Large intestine (tissue), 12 donors: ENCODE measurements at places on chromosomes 4 and X. TPM values are rescaled to one million over a fixed set of nuclear protein-coding genes. Genes with fewer than 3 reads are reported as not detected.

Gene FGG
- 40.5 TPM for polyA plus RNA-seq

Gene IRS4
- 0.12 TPM for polyA plus RNA-seq

Gene MAGEC3
- polyA plus RNA-seq = 0.12 TPM

Gene CXorf38
- polyA plus RNA-seq = 11.5 TPM

DNA sequence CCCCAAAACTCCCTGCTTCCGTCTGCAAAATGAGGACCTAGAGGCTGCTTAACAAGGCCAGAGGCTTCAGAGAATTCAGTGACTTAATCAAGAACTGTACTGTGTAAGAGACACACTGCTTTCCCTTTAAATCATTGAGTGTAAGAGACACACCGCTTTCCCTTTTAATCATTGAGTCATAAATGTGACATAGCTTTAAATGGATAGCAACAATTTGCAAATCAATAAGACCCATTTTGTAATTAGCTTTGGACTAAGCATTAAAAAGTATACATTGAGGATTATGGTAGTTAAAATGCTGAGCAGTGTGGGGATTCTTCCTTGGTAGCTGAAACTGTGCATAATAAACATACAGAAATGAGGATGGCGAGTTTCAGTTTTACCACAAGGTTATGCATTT lies 31.8 kb downstream of the ARX start:
- no peak for DNase-seq

- no peak for DNase-seq
Measured at GRCh38 chr4:170226288-170226687, 136.5 kb upstream of the AADAT start.

DNA sequence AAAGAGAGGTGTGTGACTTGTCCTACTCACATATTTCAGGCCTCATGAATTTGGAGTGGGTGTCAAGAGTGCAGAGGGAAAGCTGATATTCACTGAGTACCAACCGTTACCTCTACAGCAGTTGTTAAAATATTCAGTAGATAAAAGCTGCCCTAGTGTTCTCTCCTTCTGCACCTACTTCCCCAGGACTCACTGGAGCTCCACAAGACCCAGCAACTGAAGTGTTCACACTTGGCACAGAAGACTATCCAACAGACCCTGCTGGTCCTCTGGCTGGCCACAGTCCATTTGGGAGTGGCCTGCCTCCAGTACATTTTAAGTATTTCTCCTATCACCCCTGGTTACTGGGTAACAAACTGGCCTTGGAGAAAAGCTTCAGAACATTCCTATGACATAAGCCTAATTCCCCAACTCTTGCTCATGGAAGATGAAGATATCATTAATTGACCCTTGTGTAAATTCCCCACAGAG lies 70.8 kb downstream of the PPARGC1A start:
- no peak for DNase-seq

DNA sequence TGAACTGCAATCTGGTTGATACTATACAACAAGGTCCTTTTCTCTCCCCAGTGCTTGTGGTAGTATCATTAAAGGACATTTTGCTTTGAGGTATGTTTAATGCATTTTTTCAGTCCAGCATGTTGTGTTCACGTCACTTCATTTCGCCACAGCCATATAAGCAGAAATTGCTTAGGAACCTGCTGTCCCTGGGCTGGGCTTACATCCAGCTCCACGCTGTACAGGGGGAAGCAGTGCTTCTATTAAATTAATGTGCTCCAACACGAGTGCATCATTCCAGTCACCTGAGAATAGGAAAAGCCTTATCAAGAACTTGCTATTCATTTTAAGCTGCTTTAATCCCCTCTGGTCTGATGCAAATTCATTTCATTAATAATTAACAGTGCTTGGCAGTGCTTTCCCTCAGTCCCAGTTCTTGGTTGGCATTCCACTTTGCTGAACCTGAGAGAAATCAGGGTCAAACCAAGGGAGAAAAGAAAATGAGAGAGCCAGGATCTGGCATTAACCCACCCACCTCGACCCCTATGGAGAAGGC lies 47.4 kb upstream of the PTCHD1 start:
- no peak for DNase-seq

DNA sequence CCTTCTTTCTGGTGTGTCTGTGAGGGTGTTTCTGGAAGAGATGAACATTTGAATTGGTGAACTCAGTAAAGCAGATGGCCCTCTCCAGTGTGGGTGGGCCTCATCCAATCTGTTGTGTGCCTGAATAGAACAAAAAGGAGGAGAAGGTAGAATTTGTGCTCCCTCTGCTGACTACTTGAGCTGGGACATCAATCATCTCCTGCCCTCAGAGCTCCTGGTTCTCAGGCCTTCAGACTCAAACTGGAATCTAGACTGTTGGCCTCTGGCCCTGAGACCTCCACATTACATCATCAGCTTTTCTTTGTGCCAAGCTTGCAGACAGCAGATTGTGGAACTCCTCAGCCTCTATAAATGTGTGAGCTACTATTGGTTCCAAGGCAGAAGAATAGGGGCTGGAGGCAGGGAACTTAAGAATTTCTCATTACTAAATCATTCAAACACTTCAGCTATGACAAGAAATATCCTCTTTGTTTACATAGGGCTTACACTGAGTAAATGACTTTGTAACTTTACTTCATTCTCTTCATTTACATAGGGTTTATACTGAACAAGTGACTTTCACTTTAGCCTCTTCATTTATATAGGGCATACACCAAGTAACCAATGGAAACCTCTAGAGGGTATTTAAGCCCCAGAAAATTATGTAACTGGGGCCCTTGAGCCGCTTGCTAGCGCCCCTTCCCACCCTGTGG lies 86.9 kb upstream of the NWD2 start:
- DNase-seq = no peak

- DNase-seq = no peak
Measured at GRCh38 chr4:40500781-40501180, 128.9 kb downstream of the RBM47 start.

DNA sequence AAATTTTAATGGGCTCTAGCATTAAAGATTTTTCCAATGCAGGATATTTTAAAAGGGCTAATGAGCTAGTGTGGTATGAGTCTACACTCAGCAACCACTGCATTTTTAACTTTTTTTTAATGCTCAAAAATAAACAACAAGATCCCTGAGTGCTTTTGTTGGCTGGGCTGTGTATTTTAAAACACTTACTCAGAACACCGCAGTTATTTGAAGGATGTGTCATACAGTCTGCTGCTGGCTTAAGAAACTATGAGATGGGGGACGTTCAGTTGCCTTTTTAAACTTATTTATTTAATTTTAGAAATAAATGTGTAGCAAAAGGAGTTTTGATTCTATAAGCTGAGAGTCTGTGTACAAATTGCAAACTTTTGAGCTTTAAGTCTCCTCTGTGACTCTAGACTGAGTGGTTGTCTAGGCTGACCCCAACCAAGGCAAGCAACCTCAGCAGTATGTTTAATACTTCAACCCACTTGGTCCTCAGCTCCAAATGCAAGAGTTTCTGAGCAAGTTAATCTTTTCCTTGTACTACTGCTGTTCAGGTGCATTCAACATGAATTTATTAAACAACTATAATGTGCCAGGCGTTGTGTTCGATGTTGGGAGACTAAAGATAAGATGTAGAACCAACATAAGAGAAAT lies 278.6 kb upstream of the DIPK2B start:
- no peak for DNase-seq

GRCh38 chr4:150256841-150257730 lies 178.8 kb downstream of the DCLK2 start:
- DNase-seq = peak; percentile 54

DNA sequence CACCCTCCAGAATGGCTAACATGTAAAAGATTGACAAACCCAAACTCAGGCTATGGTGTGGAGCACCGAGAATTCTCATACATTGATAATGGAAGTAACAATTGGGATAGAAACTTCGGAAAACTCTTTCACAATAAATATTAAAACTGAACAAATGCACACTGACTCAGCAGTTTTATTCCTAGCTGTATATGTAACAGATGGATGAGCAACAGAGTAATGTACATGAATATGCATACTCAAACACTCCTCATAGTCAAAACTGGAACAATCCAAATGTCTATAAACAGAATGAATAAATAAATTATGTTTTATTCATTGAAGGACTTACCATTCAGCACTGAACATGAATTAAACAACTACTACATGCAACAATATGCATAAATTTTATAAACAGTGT lies 37.1 kb upstream of the PDE5A start:
- DNase-seq = no peak

- no peak for DNase-seq
Measured at GRCh38 chr4:22099896-22100295, 151.3 kb upstream of the KCNIP4 start.

DNA sequence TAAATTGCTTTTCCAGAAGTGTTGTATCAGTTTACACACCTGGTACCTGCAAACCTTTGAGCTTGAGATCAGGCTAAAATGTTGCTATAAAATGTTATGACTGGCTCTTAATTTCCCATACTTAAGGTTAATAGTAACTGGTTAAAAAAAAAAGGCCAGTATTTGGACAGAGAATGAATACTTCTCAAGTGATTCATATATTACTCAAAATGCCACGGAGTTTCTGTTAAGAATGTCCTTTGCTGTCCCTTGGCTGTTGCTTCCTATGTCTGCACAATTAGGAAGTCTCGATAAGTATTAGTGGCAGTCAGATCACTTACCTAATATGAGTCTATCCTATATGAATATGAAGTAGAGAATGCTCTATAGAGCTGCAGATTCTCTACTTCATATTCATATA lies 232.2 kb upstream of the IGFBP7 start:
- DNase-seq = no peak

- peak; percentile 92 for DNase-seq
Measured at GRCh38 chr4:81724925-81725329, 253.2 kb upstream of the RASGEF1B start.

DNA sequence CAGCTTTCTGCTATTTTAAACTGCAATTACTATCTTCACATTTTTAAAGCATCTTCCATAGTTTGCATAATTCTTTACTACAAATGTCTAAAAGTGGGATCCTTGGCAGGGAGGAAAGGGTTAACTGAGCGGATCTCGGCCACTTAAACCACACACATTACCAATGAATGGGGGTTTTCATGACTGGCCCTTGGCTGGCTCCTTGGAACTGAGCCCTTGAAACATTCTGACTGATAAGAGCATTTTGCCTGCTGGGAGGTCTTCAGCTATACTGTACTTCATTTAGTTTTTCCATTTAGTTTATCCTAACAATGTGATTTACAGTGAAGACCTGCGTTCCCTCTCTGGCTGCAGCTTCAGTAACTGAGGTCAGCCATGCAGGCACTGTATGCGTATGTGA lies 31.7 kb upstream of the MFAP3L start:
- DNase-seq = no peak

DNA sequence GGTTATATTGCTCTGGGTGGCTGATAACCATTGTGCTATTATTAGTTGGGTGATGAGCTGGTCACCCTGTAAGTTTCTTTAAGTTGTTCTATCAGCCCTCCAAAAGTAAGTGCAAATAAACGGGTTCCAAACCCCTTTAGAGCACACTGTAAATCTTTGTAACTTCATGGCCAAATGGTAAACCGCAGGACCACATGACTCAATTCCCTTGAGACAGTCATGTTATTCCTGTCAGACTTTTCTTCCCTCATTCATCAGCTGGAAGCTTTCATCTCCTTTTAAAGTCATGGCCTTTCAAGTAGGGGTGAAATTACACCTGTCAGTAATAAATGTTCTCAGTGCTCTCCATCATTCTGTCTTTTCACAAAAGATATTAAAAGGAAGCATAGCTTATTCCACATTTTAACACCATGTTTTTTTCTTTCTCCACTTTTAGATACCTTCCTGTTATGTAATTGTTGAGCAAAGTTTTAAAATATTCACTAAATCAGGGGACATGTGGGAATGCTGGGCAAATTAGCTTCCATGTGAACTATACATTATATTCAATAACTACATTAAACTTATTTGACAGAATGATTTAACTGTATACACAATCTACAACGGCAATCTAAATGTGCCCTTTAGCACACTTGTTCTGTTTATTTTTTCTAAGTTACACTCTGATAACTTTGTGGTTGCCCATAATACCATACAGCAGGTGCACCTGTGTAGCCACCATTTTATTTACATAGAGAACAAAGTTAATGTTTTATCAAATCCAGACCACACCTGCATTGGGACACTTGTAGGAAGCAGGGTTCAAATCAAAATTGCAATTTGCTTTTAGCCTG lies 275.5 kb downstream of the CFAP299 start:
- DNase-seq = peak; percentile 29

DNA sequence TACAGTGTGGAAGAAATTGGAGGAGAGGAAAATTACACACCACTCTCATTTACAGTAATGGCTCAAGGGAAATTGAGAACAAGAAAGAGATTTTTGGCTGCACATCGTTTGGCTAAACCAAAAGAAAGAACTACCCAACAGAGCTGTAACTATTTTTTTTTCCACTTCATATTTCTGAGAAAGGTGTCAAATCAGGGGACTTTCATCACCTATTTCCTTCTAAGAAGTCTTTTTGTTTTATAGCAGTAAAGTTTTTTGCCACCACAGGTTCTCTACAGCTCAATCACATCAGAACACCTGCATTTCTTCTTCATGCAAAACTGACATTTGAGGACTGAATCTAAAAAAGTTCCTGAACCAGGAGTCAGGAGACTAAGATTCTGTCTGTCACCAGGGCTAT lies 57.5 kb upstream of the TNIP3 start:
- DNase-seq = no peak

DNA sequence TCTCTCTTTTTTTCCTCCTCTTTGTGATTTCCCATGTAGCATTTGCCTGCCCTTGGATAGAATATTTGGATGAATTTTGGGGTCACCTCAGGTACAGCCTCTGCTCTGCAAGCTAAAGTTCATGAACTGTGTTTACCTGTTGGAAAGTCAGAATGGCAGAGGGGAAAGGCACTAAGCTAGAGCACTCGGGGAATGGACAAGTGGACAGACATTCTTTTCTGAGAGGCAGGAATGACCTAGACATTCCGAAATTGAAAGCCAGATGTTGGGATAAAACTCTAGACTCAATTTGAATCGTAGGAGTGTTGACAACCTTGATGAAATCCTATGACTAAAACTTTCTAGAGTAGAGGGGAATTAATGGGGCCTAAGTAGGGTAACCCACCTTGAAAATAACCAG lies 56.1 kb downstream of the LUZP4 start:
- DNase-seq = no peak

DNA sequence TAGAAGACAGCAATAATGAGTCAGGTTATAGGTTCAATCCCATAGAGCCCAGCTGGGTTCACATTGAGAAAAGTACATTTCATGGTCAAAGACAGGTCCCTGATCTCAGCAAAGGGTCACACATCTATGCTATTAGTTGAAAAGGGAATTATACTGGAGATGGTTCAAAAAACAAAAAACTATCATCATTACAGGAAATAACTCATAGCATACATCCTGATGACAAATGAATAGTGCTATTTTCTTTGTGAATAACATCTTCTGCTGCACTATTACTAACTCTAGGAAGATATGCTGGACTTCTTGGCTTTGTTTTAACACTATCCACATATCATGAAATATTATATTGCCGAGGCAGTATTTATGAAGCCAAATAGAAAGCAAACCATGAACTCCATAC lies 202.5 kb upstream of the MAB21L2 start:
- DNase-seq = no peak
